ENCODE measurements at places on chromosomes 5 and 9. TPM values are rescaled to one million over a fixed set of nuclear protein-coding genes. Genes with fewer than 3 reads are reported as not detected.

GRCh38 chr5:139277171-139277570, 16.4 kb upstream of the MATR3 start:
- no peaks in the 10 kb centered on the region for H3K27me3 ChIP-seq
- H3K36me3 ChIP-seq = no peaks in the 10 kb centered on the region
- DNase-seq = no peak

DNA sequence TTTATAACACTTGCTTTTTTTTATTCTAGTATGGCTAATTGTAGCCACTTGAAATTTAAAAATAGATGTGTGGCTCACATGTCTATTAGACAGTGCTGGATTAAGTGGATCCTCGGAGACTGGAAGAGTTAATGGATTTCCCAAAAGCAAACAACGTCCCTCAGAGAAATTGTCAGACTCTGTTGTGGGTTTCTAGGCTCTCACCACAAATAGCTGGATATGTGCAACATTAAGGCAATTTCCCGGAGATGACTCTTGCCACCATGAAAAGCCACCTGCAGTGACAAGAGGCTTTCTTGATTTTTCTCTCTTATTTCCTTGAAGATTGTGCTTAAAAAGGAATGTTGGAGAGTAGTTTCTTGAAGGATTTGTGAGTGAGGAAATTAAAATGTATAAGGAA, 43.2 kb downstream of the TMEM167A start:
- H3K4me3 ChIP-seq = no peak overlapping the region
- H3K27me3 ChIP-seq = no peaks in the 10 kb centered on the region
- H3K27ac ChIP-seq = no peak overlapping the region

DNA sequence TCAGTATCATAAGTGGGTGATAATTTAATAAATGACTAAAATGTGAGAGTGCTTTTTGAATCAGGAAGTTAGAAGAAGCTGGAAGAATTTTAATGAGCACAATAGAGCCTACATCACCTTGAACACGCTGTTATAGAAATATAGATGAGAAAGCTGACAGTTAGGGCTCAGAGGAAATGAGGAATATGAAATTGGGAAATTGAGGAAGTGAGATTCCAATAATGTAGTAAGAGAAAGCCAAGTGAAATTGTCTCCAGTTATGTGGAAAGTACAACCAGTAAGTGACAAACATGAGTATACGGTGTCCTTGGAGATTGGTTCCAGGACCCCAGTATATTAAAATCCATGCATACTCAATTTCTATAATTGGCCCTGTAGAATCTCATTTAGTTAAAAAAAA, 235.9 kb upstream of the FAM174A start:
- H3K27ac ChIP-seq = no peak overlapping the region
- no peaks in the 10 kb centered on the region for H3K4me1 ChIP-seq
- no peaks in the 10 kb centered on the region for H3K36me3 ChIP-seq
- no peak overlapping the region for H3K4me3 ChIP-seq
- no peaks in the 10 kb centered on the region for H3K27me3 ChIP-seq
- no peak for DNase-seq

The STPG3 gene
- total RNA-seq = not detected

Measured in aorta (tissue), 5 donors.